Activated CD4-positive, alpha-beta memory T cell treated with anti-CD3 and anti-CD28 coated beads for 36 hours (primary cell): ENCODE measurements at places on chromosomes 6 and 20. TPM values are rescaled to one million over a fixed set of nuclear protein-coding genes. Genes with fewer than 3 reads are reported as not detected.

RPL10A gene
- total RNA-seq, result 2,144 TPM

PTPN1 gene
- 83.4 TPM for total RNA-seq

CCDC28A gene
- total RNA-seq, result 17.9 TPM

GRCh38 chr6:25384967-25385366 lies 105.8 kb downstream of the CARMIL1 start:
- peaks cover 13% of the 10 kb centered on the region for H3K4me1 ChIP-seq
- no peaks in the 10 kb centered on the region for H3K27me3 ChIP-seq
- no peaks in the 10 kb centered on the region for H3K36me3 ChIP-seq
- H3K4me3 ChIP-seq, result no peak overlapping the region
- no peak for DNase-seq

- H3K4me3 ChIP-seq, result no peak overlapping the region
- no peak for DNase-seq
- H3K27me3 ChIP-seq, result no peaks in the 10 kb centered on the region
- H3K27ac ChIP-seq, result no peak overlapping the region
- peaks cover 15% of the 10 kb centered on the region for H3K36me3 ChIP-seq
Measured at GRCh38 chr6:4910037-4910760, 93.6 kb downstream of the RPP40 start.

- no peak overlapping the region for H3K27ac ChIP-seq
- H3K4me1 ChIP-seq, result peaks cover 16% of the 10 kb centered on the region
- peak; percentile 64 for DNase-seq
- peak overlapping the region; percentile 35 for H3K4me3 ChIP-seq
Measured at GRCh38 chr20:52105442-52106422, 85.8 kb downstream of the ZFP64 start.

DNA sequence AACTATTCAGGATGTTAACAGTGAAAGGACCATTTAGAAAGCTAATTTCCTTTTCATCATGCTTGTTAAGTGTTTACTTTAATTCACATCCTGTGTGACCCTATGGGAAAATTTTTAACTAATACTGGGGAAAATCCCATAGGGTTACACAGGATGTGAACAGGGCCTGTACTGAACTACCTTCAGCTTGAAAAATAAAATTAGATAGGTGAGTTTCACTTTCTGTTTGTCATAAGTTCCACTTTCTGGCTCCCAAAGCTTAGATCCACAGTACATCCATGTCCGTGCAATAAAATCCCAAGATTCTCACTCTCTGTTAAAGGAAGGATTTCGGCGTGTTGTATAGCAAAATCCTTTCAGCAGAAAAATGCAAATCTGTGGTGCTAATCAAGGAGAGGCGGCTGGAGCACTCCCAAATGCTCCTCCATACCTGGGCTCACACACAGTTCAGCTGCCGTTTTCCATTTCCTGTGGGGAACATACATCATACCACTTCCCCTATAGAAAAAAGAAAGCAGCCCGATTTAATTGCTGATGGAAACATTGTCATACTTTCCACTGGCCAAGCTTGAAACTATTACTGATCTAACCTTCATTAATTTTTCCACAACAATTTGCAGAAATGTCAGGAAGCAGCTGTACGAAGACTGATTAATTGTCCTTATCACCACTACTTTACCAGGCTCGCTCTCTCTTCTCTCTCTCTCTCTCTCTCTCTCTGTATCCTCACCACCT lies 125.2 kb downstream of the HIVEP2 start:
- peak; percentile 63 for DNase-seq
- H3K36me3 ChIP-seq, result peaks cover 21% of the 10 kb centered on the region
- H3K27ac ChIP-seq, result peak overlapping the region; percentile 97

DNA sequence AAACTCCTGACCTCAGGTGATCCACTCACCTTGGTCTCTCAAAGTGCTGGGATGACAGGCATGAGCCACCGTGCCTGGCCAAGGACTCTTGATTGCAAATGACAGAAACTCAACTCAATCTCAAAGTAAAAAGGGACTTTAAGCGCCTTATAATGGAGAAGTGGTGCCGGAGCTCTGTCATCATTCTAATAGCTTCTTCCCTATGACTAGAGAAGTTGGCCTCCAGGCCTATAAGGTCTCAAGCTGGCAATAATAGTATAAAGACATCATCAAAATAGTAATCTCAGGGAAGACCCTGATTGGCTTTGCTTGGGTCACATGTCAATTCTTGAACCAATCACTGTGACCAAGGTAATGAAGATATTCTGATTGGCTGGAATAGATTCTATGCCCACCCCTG lies 8.5 kb upstream of the KIAA1755 start:
- DNase-seq, result no peak
- no peak overlapping the region for H3K4me3 ChIP-seq
- H3K4me1 ChIP-seq, result no peaks in the 10 kb centered on the region
- peaks cover 8% of the 10 kb centered on the region for H3K27me3 ChIP-seq
- H3K36me3 ChIP-seq, result no peaks in the 10 kb centered on the region
